T47D (cell line): ENCODE measurements at places on chromosomes 16 and 17.

DNA sequence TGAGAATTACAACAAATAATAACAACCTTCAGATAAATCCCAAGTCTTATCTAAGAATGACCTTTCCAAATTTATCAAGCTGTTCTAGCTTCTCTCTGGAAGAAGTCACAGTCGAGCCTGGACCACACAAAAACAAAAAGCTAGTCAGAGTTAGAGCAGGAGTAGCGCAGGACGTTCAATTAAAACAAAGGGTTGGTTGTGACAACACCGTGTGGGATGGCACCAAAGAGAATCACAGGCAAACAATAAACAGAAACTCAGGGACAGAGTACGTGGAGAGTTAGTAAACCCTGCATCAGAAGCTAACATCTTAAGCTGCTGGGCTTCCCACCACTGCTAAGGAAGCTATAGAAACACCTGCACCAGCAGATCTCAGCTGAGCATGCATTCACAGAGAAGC lies 23.8 kb downstream of the ARHGAP17 start:
- DNase-seq: no peak

GRCh38 chr17:62179525-62180161 lies 114.6 kb upstream of the MED13 start:
- DNase-seq: no peak

DNA sequence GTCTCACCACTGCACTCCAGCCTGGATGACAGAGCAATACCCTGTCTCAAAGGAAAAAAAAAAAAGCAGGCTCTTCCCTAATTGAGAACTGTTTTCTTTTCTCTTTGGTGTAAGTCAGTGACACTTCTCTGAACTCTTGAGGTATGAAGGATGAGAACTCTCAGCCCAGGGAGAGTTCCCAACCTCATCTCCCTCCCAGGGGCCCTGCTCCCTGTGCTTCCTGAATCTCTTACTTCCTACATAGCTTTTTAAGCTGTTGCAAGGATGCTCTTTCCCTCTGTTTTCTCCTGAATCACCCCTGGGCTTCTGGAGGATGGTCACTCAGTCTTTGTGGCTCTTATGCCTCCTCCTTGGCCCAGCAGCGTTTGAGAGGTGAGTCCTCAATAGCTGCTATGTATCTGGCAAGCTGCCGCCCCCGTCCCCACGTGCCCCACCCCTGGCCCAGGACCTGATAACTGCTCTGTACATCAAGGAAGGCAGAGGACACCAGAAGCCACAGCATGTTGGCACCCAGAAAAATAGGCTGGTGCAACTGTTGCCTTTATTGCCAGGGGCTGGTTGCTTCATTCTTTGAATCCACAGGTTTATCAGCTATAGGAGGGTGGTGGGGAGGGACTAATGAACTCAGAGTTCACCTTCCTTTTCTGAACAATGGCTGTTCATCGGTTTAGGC lies 24.0 kb downstream of the IGF2BP1 start:
- no peak for DNase-seq

- no peak for DNase-seq
These were observed 6.9 kb downstream of the ZNF469 start for GRCh38 chr16:88389621-88390160.

DNA sequence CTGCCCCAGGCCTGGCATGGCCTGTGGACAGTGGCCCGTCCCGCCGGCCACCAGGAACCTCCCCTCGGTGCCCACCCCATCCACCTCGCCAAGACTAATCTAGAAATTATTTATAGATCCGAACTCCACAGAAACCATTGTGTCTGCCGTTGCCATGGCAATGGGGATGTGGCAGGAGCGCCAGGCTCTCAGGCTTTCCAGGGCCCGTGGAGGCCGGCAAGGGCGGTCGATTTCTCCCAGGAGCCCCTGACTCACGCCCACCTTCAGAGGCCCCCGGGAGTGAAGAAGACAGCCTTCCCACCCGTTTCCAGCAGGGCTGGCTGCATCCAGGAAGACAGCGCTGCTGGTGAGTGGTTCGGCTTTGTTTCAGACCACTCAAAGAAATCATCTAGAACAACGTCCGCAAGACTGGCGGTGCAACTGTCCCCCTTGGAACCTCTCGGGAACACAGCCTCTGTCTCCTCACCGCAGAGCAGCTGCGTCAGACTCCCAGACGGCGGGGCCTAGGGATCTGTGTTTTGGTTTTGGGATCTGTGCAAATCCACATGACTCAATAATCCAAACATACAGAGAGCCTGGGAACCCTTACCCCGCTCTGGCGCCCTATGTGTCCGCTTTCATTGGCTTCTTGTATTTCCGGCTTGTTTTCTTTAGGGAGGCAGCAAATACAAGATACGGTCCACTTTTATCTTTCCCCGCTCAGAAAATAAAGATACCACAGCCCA lies 48.5 kb upstream of the ZCCHC14 start:
- DNase-seq: no peak

DNA sequence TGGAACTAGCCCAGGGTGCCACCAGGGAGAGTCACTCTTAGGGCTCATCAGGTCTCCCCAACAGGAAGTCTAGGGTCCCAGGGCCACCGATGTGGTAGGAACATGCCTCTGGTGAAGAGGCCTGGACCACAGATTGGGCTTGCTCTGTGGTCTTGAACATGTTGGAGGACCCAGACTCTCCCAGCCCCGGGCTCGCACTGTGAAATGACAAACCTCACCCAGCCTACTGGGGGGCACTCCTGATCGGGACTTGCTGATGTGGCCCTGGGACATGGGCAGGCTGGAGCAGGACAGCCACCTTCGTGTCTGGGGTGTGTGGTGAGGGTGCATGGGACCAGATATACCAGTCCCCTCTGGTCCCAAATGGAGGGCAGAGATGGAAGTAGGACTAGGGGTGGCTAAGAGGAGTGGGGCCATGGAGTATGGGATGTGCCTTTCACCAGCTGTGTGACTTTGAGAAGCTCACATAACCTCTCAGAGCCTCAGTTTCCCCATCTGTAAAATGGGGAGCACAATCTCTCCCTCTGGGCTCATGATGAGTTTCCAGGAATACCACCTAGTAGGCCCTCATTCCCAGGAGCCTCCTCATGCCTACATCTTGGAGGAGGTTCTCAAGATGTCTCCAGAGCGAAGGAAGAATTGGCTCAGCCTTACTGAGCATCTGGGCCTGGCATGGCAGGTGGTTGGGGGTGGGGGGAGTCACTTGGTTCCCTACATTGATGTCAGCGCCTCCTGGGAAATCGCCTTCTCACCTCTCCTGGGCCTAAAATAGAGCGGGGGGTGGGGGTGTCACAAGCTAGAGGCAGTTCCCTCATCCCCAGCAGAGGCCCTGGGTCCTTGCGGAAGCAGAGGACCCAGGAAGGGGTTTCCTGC lies 1.5 kb upstream of the ADAM11 start:
- no peak for DNase-seq

- DNase-seq: no peak
These were observed 232.1 kb downstream of the STX8 start for GRCh38 chr17:9343516-9343915.

- no peak for DNase-seq
These were observed 163.5 kb upstream of the KIF2B start for GRCh38 chr17:53659181-53659580.

- DNase-seq: no peak
These were observed 20.0 kb upstream of the RASD1 start for GRCh38 chr17:17515934-17516930.

DNA sequence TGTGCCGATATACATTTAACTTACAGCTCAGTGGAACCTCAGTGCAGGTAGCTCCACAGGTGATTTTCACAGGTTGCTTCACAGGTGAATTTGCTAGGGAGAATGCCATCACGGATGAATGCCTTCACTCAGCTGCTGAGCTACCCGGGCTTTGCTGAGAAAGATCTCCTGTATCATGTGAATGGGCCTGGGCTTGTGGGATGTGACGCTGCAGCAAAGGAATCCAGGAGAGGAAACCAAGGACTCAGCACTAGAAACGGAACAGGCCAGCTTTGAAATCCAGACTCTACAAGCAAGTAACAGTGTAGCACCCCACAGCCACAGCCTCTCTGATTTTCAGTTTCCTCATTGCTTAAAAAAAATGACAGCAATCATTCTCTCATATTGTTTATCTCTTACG lies 271.4 kb upstream of the MAF start:
- DNase-seq: no peak

DNA sequence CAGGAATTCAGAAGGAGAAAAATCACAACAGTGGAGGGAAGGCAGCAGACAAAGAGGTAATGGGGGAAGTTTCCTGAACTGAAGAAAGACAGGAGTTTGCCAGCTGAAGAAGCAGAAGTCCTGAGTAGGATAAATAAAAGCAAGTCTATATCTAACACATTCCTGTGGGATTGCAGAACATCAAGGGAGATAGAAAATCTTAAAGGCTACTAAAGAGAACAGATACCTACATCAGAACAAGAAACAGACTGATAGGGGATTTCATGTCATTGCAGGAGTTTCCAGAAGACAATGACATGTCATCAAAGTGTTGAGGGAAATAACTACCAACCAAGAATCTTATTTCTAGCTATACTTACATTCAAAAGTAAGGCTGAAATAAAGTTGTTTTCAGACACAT lies 21.3 kb upstream of the CRYBA1 start:
- DNase-seq: no peak

DNA sequence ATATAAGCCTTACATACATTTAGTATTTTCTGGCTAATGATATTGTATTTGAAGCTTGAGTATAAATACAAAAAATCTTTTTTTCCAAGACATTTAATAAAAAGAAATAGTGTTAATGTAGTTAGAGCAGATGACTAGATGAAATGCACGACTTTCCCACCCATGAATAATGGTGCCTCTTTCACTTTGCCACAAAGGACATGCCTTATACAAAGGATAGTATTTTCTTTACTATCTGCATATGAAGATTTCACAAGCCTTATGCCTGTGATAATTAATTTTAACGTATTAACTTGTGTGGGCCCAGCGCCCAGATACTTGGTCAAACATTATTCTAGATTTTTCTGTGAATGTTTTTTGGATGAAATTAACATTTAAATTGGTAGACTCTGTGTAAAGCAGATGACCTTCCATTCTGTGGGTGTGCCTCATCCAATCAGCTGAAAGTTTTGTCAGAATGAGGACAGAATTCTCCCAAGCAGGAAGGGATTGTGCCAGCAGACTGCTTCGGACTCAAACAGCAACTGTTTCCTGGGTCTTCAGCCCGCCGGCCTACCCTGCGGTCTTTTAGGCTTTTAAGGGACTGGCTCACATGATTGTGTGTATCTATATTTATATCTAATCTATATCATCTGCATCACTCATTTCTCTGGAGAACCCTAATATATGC lies 115.4 kb downstream of the USP22 start:
- no peak for DNase-seq

- no peak for DNase-seq
These were observed 304.3 kb downstream of the HS3ST4 start for GRCh38 chr16:25996052-25996451.

DNA sequence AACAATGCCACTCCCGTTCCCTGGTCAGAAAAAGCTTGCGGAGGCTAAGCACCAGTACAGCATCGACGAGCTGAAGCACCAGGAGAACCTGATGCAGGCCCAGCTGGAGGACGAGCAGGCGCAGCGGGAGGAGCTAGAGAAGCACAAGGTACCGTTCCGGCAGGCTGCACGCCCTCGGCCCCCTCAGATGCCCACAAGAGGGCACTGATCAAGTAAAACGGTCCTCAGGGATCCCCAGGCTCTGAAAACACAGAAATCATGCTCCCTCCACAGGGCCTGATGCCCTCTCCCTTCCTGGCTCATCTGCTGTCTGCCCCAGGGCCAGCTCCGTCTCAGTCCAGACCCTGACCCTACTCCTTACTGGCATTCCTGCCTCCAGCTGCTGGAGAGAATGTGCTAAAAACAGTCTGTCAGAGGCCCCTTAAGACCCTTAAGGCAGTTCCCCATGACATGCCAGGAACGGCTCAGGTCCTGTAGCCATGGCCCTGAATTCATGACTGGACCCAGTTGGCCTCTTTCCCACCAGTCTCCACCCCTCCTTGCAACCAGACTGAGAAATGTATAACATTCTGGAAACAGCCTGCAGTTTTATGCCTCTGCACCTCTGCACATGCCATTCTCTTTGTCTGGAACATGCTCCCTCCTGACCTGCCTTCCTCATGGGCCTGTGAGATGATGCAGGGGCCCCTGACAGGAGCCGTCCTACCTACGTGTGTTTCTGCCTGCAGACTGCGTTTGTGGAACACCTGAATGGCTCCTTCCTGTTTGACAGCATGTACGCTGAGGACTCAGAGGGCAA lies 21.8 kb downstream of the DRC3 start:
- DNase-seq: no peak

DNA sequence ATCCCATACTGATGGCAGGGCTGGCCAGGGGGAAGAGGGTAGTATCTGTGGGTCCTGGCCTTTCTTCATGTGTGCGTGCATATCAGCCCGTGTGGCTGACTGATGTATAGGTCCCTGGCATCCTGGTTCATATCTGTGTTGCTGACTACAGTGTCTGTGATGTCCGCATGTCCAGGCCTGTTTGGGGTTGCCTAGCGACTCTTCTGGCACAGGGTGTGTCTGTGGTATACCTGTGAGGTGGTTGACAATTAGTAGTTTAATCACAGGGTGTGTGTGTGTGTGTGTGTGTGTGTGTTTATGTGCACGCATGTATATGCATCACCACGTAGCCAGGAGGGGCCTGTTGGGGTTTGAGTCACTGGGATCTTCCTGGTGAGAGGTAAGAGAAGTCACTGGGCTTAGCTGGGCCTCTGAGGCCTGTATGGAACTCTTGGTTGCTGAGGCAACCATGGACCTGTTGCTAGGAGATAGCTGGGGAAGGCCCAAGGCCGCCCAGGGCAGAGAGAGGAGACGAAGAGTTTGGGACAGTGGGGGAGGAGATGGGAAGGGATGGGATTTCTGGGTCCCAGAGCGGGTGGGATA lies 603 bp upstream of the TMEM95 start:
- no peak for DNase-seq

DNA sequence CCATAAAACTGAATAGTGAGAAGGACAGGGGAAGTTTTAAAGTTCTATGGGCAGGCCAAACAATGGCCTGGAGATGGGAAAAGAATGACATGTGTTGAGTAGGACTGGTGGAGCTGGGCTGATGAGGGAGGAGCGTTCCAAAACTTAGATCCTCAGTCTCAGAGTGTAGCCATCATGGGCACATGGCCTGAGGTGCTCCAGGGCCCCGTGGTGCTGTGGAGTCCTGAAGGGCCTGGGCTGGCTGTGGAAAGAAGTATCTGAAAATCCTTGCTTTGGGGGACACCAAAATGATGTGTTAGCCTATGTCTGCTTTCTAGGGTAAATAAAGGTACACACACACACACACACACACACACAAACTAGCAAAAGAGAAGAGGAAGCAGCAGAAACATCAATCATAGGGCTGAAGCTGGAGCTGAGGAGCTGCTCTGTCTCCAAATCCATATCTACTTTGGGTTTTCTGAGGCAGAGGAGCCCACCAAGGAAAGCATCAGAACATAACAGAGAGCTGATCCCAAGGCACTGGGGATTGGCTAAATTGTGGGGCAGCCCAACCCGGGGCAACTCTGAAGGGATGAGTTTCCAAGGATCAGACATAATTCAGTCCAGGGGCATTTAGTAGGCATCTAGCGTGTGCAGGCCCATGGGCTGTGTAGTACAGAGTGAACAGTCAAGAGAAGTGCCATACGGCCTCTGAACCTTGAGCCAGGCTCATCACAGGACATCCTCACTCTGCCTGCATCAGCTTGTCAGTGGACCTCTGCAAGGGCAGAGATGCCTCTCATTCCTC lies 85.2 kb downstream of the C16orf78 start:
- DNase-seq: no peak

- DNase-seq: no peak
These were observed 2.2 kb upstream of the ALOX15 start for GRCh38 chr17:4643676-4644075.
